Daoy (cell line): ENCODE measurements at places on chromosomes 11 and 22. TPM values are rescaled to one million over a fixed set of nuclear protein-coding genes. Genes with fewer than 3 reads are reported as not detected.
A peak's percentile ranks its signal among the peaks of the same experiment; 100 is the strongest.

PACSIN3 gene
- total RNA-seq, result 32.5 and 38.2 TPM in 2 replicates

CABP2 gene
- not detected in 2 replicates for total RNA-seq

OR8D1 gene
- total RNA-seq, result not detected in 2 replicates

CDHR5 gene
- total RNA-seq, result not detected in 2 replicates

SCGB2A2 gene
- total RNA-seq, result not detected in 2 replicates

DRICH1 gene
- not detected in 2 replicates for total RNA-seq

OR51F2 gene
- total RNA-seq, result not detected in 2 replicates

SLCO2B1 gene
- total RNA-seq, result 0.15 and 0.51 TPM in 2 replicates

PATE4 gene
- not detected in 2 replicates for total RNA-seq

KRTAP5-4 gene
- not detected in 2 replicates for total RNA-seq

TAF6L gene
- total RNA-seq, result 18.3 and 27.4 TPM in 2 replicates

MRGPRE gene
- not detected in 2 replicates for total RNA-seq

SMC1B gene
- not detected in 2 replicates for total RNA-seq

CYB5R2 gene
- total RNA-seq, result 1.1 and 3.2 TPM in 2 replicates

- peak; percentile 71 for DNase-seq
Observed at GRCh38 chr11:17598700-17599459, 51.8 kb downstream of the OTOG start.

DNA sequence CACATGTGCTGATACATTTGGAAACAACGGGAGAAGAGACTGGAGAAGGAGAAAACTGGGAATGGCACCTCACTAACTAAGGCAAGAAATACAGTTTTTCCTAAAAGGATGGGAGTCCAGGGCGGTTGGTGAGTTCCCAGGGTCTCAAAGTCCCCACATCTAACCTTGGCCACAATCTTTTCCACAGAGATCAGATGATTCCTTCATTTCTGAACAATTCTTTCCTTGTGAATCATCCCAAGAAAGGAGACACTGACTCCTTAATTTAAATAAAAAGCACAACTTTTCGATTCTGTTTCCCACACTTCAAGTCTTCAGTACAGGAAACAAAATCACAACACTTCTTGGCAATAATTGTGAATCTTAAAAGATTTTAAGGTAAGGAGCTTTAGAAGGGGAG lies 384.7 kb downstream of the DCDC1 start:
- DNase-seq, result no peak

GRCh38 chr22:44885806-44886360 lies 123.9 kb downstream of the PHF21B start:
- no peak for DNase-seq

GRCh38 chr11:124760806-124761205 lies 1.3 kb downstream of the ESAM start:
- no peak for DNase-seq

- DNase-seq, result no peak
Observed at GRCh38 chr11:61404641-61405040, 12.3 kb downstream of the TMEM216 start.

GRCh38 chr22:31136711-31137110 lies 3.6 kb downstream of the PLA2G3 start:
- no peak for DNase-seq

DNA sequence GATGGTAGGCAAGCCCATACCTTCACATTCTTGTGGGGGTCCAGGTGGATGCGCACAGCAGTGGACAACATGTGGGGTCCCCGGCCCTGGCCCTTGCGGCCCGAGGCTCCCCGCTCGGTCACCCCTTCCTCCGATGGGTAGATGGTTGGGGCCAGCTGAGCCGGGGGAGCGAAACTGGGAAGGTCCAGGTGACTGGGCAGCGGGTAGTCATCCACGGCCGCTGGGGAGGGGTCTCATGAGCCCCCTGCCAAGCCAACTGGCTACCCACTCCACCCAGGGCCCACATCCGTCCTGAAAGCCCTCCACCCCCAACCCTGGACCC lies 10.7 kb downstream of the ATG2A start:
- DNase-seq, result no peak

- no peak for DNase-seq
Observed at GRCh38 chr22:24541681-24542515, 13.0 kb downstream of the GUCD1 start.

DNA sequence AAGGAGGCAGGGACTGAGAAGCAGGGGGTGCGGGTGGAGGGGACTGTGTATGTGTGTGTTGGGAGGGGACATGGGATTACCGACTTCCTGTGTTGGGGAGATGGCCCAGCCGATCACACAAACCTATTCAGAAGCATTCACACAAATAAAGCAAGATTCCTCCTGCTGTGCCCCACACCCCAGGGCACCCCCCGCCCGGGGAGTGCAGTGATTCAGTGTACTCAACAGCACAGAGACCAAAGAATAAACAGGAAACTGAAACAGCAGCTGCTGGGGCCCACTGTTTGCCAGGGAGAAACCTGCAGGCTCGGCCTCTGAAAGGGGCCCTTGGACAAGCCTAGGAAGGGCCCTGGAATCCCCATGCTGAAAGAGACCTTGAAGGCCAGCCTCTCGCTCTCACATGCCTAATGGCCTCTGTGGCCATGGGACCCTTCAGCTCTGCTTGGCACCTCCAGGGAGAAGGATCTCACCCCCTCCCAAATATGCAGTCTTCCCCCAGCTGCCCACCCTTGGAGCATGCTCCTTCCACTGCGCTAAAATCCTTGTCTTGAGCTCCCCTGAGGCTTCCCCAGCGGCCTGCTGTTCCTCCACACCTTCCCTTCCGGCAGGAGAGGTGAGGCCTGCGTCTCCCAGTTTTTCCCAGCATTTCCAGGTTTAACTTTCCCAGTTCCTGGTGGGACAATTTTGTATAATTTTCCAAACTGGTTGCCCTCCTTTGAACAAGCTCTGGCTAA lies 72.9 kb downstream of the CSNK2A3 start:
- peak; percentile 27 for DNase-seq

DNA sequence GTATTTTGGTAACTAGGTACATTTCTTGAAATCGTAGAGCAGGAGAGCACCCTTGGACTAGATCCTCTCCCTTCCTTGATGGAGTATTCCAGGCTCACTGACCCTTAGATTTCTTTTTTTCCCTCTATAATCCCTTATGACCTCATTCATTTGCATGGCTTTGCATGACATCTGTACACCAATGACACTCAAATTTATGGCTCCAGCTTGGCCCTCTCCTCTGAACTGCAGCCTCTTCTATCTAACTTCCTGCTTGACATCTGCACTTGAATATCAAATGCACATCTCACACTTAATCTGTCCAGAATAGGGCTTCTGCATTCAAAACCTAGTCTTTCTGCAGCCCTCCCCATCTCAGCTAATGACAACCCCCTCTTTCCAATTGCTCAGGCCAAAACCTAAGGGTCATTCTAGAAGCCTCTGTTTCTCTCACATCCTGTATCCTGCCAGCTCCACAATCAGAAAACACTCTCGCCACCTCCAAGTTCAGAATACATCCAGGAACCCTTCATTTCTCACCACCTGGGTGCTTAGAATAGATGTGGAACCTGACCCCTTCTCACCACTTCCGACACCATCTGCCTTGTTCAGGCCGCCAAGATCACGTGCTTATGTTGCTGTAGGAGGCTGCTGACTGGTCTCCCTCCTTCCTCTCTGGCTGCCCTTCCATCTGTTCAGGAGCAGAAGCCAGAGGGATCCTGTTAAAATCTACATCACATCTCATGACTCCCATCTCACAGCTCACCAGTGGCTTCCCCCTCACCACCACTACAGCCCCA lies 138.9 kb upstream of the MTNR1B start:
- no peak for DNase-seq

DNA sequence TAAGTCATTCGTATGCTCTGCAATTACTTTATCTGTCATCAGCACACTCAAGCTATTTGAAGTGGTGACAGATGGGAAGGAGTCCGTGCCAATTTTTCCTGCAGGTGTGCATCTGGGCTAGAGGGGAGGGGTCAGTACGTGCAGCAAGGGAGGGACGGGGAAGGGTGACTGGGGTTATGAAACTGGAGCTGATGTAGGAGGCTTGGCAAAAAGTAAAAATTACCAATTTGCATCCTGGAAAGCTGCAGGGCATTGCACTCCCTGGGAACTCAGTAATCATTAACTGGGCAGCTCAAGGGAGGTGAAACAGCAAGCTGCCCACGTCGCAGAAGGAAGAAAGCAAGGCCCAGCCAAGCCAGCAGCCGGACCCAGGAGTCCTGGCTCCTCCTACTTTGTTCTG lies 87.1 kb upstream of the TMEM45B start:
- DNase-seq, result no peak

GRCh38 chr11:3738241-3738640 lies 59.1 kb downstream of the NUP98 start:
- DNase-seq, result no peak

DNA sequence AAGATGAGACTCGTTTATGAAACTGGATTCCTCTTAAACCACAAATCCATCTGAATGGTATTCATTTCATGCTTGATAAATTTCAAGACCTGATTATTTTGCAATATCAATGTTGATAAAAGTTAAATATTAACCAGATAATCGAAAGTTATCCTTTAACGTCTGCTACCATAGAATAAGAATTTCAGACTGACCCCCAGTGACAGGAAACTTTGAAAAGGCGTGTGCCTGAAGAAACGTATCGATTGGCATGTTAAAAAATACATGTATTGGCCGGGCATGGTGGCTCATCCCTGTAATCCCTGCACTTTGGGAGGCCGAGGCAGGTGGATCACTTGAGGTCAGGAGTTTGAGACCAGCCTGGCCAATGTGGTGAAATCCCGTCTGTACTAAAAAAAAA lies 13.9 kb downstream of the SCGB1A1 start:
- DNase-seq, result no peak

DNA sequence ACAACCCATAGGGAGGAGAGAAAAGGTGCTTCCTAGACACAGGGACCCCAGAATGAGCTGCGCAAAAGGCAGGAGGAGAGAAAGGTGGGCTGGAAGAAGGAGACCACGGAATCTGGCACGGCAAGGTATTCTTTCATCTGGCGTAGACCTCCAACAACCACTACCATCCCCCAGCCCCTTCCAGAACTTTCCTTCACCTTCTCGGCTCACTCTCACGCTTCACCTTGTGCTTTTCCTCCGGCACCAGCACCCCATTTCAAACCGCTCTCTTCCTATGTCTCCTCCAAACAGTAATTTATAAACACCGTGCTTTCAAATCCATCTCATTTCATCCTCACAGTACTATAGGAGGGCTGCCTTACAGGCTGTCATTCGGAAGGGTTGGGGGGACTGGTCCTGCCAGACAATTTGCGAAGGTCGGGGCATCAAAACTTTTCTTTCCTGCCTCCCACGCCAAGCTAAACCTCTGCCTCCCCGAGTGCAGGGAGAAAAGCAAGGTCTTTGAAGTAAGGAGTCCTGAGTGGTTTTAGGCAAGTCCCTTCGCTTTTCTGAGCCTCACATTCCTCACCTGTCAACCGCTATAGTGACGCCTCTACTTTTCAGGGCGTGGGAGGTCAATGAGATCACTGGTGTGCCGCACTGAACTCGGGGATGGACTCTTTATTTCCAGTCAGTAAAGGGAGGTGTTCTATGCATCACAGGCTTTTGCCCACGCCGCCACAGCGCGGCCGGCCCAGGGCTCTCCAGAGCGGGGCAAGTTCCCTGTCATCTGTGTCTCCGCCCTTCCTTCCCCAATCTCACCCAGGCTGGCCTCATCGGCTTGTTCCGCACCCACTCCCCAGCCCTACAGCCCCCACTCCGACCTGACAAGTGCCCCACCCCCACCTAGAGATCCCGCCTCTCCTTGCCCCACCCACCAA lies 800 bp downstream of the KCTD21 start:
- DNase-seq, result no peak

DNA sequence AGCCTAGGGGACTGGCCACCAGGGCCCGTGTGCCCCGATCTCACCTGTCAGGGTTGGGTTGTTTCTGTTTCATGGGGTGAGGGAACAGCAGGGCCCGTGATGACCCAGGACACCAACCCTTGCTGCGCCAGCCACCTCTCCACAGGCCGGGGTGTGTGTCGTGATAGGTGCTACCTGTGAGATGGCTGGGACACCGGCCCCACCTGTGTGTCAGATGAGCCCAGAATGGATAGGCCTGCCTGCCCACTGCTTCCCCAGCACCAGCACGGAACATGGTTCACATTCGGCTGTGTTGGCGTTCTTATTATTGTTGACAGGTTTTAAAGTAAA lies 7.1 kb downstream of the CLDN5 start:
- DNase-seq, result no peak

DNA sequence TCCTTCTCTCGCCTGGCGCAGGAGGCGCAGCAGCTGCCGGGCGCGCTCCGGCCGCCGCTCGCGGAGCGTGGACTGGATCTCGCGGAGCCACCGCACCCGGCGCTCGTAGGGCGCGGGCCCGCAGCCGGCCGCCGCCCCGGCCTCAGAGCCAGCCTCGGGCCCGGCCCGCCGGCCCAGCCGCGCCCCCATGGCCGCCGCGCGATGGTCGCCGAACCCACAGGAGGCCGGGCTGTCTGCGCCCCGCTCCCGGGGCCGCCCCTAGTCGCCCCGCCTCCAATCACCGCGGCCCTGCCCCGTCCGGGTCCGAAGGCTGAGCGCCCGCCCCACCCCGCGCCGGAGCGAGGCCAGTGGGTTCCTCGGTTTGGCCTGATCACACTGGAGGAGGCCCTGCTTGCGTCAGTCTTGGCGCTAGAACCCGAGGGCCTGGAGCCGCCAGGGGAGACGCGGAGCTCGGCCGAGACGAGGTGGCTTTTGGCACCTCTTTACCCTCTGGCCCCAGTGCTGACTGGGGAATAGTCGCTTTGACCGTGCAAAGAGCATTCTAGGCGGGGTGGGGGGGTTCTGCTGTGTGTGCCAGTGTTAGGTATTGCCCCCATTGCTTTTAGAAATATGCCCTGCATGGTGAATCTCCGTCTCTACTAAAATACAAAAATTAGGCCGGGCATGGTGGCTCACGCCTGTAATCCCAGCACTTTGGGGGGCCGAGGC lies at the start of gene LRRC75B:
Gene LRRC75B, minus strand, starts transcription at position 223 of the 708 bp plus-strand sequence. Its CDS starts 34 bp downstream, at position 189.
- DNase-seq, result peak; percentile 88

DNA sequence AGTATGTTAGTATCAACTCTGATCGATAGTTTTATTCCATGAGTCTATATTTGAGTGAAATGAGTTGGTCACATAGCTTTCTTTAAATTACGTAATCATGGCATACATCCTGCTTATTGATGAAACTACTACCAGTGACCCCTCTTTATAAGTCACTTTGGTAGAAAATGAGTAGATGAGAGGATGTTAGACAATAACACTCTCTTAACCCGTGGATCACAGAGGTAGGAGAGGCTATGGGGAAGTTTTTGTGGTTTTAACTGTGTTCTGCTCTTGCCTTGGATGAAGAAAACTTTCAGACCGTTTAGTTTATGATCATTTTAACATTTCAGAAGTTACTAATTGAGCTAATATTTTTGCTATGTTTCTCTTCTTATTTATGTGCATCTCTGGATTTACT lies 34.0 kb downstream of the TBCEL start:
- no peak for DNase-seq

GRCh38 chr22:19716041-19716828 lies 1.9 kb downstream of the SEPTIN5 start:
- no peak for DNase-seq

- DNase-seq, result no peak
Observed at GRCh38 chr22:35116817-35117216, 50.9 kb downstream of the ISX start.

DNA sequence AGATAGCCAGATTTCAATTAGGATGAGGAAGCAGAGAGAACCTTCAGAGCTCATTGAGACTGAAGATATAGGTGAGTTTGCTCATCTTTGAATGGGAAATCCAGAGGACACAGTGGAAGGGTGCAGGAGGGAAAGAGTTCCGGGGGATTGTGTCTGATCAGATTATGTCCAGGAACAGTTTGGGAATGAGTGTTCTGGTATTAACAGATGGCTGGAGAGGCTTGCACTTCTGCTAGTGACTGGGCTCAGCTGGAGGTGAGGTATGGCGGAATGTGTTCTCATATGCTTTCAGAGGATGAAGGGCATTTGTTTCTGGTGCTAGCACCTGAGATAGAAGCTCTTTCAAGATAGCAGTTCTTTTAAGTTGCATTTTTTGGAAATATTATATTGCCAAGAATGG lies 27.6 kb downstream of the ALKBH3 start:
- no peak for DNase-seq
